K562 (cell line): ENCODE measurements at places on chromosomes 5 and 9. TPM values are rescaled to one million over a fixed set of nuclear protein-coding genes. Genes with fewer than 3 reads are reported as not detected.

- DNase-seq, result no peak
Measured at GRCh38 chr9:110083866-110084265, 124.1 kb downstream of the C9orf152 start.

GRCh38 chr5:18102733-18103132 lies 468.5 kb downstream of the TAF11L14 start:
- no peak for DNase-seq

CCDC187 gene
- polyA plus RNA-seq, result not detected in 2 replicates

DNA sequence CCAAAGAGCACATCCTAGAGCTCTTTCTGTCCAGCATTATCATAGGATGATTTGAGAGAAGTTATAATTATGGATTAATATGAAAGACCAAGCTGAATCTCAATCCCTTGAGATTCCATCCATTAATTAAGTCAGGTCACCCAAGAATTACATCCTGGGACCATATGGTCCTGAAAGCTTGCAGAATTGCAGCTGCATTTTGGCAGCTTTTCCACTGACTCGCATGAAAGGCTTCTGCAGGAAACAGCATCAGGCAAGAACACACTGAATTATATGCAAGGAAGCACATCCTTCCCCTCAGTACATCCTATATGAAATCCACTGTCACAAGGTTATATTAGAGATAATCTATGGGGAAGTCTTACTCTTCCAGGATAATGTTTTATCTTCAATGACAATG lies 109.1 kb upstream of the CTNND2 start:
- DNase-seq, result no peak

MYMK gene
- polyA plus RNA-seq, result not detected in 2 replicates

CCNJL gene
- not detected in 2 replicates for polyA plus RNA-seq

- peak; percentile 61 for DNase-seq
Measured at GRCh38 chr5:89128906-89129625, 246.1 kb upstream of the MEF2C start.

MEF2C gene
- polyA plus RNA-seq, result 25.1 and 28.8 TPM in 2 replicates

- no peak for DNase-seq
Measured at GRCh38 chr5:143004361-143005145, 234.4 kb downstream of the ARHGAP26 start.

GRCh38 chr9:5489630-5490490 lies 20.5 kb upstream of the PDCD1LG2 start:
- DNase-seq, result no peak

DNA sequence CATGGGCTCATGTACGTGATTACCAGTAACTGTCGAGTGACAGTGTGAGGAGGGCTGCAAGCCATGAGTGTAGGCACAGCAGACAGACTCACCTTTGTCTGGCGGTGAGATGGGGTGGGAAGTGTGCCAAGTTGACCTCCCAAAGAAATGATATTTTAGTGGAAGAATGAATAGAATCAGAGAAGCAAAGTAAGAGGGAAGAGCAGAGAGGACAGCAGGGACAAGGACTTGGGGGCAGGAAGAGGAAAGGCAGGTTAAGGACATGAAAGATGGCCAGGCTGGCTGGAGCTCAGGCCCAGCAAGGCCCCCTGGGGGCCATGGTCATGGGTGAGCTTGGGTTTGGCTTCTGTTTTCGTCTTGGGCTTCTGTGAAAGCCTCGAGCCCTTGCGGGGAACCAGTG lies 20.2 kb downstream of the TGFBI start:
- DNase-seq, result no peak

GRCh38 chr9:111691672-111692329 lies 30.4 kb downstream of the GNG10 start:
- no peak for DNase-seq

CNTNAP3B gene
- 0.68 and 0.69 TPM in 2 replicates for polyA plus RNA-seq

MRPS30 gene
- 110 and 115 TPM in 2 replicates for polyA plus RNA-seq

DNA sequence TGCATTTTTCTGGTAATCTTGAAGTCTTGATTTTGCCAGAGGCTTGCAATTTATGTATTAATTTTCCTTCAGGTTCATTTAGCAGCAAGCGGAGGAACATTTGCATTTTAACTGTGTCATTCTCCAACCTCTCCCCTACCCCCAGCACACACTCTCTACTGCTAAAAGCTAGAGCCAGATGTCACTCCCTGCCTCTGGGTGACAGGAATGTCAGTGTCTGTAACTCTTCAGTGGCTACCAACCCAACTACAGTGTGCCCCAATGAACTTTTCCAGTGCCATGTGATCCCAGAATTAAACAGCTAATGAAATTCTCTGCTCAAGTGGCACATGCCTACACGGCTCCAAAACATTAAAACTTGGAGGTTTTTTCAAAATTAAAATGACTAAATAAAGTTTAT lies 260.3 kb downstream of the GOLPH3 start:
- no peak for DNase-seq

GRCh38 chr5:110651507-110651906 lies 75.0 kb downstream of the TMEM232 start:
- no peak for DNase-seq

GRCh38 chr9:14479163-14479560 lies 165.2 kb upstream of the NFIB start:
- no peak for DNase-seq

DNA sequence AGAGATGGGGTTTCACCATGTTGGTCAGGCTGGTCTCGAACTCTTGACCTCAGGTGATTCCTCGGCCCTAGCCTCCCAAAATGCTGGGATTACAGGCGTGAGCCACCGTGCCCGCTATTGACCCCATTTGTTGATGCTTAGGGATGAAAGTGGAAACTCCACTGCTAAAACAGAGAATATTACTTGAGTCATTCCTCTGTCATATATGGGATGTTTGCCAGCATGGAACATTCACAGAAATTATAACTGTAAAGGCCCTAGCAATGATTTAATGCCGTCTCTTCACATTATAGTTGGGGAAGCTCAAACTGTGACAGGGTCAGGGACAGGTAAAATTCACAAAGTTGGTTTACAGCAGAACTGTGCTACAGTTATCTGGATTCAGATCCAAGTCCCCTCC lies 94.5 kb downstream of the TMC1 start:
- no peak for DNase-seq

PCDHGA4 gene
- polyA plus RNA-seq, result 0.09 and 0.12 TPM in 2 replicates

GRCh38 chr5:27854243-27854852 lies 816.0 kb upstream of the CDH9 start:
- no peak for DNase-seq

- no peak for DNase-seq
Measured at GRCh38 chr5:118301696-118302095, 686.7 kb downstream of the DTWD2 start.

DNA sequence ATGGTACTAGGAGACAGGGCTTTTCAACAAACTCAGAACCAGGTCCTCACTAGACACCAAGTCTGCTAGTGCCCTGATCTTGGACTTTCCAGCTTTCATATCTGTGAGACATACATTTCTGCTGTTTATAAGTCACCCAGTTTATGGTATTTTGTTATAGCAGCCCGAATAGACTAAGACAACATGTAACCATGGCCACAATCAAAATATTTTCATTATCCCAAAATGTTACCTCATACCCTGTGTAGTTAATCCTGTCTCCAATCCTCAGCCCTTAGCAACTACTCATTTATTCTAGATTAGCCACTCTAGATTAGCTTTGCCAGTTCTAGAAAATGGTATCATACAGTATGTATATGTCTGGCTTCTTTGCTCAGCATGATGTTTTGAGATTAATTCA lies 6.3 kb upstream of the ATG10 start:
- DNase-seq, result no peak

PCDHA10 gene
- not detected in 2 replicates for polyA plus RNA-seq

GRCh38 chr9:9874270-9874669 lies 738.5 kb downstream of the PTPRD start:
- DNase-seq, result no peak

GRCh38 chr9:128361296-128361985 lies 9.7 kb upstream of the URM1 start:
- DNase-seq, result no peak

ITGA1 gene
- not detected in 2 replicates for polyA plus RNA-seq

GAPVD1 gene
- polyA plus RNA-seq, result 25.7 and 28.6 TPM in 2 replicates

- DNase-seq, result peak; percentile 12
Measured at GRCh38 chr5:13478831-13479465, 465.5 kb downstream of the DNAH5 start.
